ENCODE measurements at places on chromosomes 4 and X.

GRCh38 chrX:153481043-153481442 is 10.7 kb upstream of the HAUS7 start:
- no peak for DNase-seq

DNA sequence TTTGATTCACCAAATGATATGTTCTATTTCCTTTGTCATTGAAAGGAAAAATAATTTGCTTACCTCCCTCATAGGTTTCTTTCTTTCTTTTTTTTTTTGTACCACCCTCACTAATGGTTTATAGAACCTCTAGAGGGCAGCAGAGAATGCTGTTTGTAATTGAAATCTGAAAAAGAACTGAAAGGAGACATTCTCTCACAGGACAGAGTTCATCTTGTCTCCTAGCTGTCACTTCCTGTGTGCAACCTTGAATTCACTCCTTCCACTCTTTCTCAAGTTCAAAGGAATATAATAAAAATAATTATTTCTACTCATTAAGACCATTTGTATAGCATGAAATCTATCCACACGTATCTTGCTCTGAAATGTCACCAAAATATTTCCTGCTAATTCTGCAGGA is 51.0 kb downstream of the GUCY1B1 start:
- DNase-seq, result no peak

DNA sequence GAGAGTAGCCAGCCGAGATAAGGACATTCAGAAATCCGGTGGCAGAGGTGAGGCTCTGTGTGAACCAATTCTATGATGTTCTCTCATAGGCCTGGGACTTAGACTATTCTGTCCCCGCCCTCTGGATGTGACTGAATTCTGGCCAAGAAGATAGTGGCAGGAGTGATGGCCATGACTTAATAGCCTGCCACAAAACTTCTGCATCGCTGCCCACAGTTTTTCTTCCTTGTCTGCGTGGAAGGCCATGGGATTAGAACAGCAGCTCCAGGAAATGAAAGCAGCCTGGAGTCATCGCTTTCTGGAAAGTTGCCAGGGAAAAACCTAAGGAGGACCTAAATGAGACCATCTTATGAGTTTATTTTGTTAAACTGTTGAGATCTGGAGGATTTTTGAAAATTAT is 134.7 kb downstream of the F11 start:
- DNase-seq, result no peak

- no peak for DNase-seq
Measured at GRCh38 chr4:13544606-13545393, 492 bp upstream of the NKX3-2 start.

GRCh38 chr4:5086535-5086934 is 35.3 kb downstream of the STK32B start:
- DNase-seq, result no peak

DNA sequence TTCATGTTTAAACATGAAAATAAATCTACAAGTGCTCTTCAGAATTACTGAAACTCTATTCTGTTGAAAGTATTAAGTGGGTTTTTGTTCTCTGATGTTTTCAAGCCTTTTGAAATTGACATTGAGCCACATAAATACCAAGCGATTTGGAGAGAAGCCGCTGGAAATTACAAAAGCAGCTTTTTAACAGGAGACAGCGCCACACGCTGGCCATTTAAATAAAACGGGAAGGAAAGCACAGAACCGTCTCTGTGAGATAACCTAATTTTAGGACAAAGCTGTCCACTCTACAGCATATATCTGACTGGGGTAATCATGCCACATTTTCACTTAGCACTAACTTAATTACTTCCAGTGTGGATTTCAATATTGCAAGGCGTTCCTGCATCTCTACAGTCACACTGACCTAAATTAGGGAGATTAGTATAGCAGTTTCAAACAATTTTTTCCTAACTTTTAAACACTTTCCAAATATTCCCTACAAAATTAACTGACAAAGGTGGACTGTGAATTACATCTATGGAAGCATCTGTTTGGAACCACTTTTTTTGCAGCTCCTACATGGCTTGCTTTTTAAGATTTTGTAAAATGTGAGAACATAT is 6.8 kb upstream of the ANOS1 start:
- DNase-seq, result no peak

GRCh38 chrX:110509755-110510532 is 151.3 kb downstream of the RTL9 start:
- DNase-seq, result no peak

DNA sequence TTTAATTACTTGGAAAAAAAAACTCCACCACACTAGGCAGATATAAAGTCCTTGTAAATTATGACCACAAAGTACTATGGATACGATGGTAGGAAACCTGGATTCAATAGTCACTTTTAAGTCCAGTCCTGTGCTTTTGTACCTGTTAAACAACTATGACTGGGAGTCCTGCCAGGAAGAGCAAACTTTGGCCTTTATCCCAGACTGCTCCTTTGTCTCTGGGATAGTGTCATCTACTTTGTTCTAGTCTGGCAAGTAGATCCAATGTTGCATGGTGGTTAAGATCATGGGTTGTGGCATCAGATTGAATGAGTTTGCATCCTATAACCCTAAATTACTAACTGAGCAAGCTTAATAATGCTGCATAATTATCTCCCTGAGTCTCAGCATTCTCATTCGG is 175.3 kb upstream of the FGF13 start:
- DNase-seq, result no peak

GRCh38 chr4:3203971-3204431 is 45.0 kb upstream of the MSANTD1 start:
- DNase-seq, result no peak

GRCh38 chrX:42276982-42277690 is 353.8 kb upstream of the CASK start:
- DNase-seq, result no peak

GRCh38 chr4:130336585-130337217 is 1240.7 kb downstream of the C4orf33 start:
- DNase-seq, result no peak

GRCh38 chr4:685679-686412 is 3.1 kb downstream of the SLC49A3 start:
- no peak for DNase-seq

DNA sequence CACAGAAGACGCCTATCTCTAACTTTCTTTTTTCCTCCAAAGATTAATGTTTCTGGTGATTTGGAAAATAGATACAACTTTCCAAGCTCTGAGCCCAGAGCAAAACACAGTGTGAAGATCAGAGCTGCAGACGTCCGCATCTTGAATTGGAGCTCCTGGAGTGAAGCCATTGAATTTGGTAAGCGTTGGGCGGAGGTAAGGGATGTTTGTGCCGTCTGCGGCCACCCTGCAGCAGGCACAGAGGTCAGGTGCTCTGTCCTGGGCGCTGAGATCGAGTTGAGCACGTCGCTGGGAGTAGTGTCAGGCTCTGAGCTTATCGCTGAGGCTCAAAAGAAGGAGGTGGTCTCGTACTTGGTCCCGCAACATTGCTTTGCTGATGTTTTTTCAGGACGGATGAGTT is 31.8 kb downstream of the CSF2RA start:
- DNase-seq, result no peak

DNA sequence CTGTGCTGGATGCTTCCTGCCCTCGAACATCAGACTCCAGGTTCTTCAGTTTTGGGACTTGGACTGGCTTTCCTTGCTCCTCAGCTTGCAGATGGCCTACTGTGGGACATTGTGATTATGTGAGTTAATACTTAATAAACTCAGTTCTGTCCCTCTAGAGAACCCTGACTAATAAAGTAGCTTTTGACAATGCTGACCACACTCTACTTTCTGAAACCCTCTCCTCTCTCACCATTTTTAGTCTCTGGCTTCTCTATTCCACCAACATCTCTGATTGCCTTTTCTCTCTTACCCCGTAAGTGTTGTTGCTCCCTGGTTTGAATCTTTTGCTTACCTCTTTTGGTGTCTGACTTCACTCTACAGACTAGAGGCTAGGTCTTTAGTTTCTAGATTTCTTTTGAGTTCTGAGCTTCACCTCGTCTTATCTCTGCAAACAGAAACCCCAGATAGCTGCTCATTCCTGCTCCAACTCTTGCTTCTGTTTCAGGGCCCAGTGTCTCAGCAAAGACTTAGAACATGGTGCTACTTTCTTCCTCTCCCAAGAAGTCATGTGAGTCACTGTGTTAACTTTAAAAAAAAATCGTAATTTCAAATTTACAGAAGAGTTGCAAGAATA is 11.4 kb downstream of the TMSB4X start:
- no peak for DNase-seq

- no peak for DNase-seq
Measured at GRCh38 chr4:184810720-184811119, 15.0 kb downstream of the ACSL1 start.

DNA sequence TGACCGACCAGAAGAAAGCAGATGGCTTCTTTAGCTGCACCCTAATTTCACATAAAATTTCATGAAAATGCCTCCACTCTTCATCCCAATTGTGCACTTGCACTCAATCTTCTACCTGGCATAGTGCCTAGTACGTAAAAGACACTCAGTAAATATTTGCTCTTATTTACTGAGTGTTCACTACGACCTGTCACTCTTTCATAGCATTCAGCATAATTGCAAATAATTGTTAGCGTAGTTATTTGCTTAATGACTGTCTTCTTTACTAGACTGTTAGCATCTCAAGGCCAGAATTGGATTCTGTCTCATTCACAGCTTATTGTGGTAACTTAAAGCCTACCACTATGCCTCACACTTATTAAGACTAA is 130.2 kb downstream of the ENOX2 start:
- no peak for DNase-seq

- DNase-seq, result no peak
Measured at GRCh38 chr4:37440501-37440900, 196.0 kb downstream of the NWD2 start.

GRCh38 chr4:164212134-164212533 is 541.8 kb upstream of the SMIM31 start:
- DNase-seq, result no peak

DNA sequence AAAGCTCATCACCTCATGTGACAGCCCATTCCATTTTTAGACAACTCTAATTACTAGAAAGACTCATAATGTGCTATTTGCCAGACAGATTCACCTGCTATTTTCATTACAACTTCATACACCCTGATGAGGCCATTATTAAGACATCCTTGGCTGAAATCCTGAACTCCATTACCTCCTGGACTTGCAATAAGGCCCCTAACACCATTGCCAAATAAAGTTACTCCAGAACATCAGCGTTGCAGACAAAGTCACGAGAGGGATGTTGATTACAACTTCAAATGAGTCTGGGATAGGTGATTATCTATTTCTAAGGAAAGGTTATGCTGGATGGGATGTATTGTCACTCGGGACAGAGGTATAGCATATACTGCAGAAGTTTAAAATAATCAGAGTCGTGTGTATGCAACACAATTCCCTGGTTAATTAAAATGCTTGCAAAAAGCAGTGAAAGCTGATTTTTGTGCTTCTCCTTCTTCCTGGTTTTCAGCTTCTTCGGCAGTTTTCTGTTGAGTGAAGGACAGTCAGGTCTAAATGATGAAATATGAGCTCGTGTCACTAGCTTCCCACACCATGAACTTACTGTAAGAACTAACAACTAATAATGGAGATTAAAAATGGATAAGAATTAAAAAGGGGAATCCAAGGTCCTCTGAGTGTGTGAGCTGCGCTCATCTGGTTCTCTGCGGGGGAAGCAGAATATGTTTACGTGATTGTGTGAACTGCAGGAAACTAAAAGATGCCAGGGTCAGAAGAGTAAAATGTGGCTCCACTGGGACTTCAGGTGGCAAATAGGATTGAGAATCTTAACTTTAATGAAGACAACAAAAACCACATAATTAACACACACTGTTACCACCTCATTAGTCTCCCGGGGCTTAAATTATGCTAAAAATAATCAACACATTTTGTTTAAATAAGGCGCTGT is 17.6 kb upstream of the SOD3 start:
- DNase-seq, result no peak

DNA sequence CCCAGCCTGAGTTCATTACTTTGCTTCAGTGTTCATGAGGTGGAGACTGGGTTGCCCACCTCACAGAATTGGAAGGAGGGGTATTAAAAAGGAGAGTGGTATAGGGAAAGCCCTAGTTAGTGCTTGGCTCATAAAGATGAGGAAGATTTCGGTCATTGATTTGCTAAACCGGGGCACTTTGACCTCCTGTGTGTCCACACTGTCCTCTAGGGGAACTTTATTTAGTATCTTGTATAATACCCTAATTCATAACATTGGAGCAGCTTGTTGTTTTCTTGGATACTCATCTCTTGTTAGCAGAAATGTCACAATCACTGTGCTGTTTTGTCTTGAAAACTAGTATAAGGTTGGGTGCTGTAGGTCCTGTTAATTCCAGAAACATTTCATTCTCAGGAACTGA is 49.8 kb downstream of the GYG2 start:
- no peak for DNase-seq

DNA sequence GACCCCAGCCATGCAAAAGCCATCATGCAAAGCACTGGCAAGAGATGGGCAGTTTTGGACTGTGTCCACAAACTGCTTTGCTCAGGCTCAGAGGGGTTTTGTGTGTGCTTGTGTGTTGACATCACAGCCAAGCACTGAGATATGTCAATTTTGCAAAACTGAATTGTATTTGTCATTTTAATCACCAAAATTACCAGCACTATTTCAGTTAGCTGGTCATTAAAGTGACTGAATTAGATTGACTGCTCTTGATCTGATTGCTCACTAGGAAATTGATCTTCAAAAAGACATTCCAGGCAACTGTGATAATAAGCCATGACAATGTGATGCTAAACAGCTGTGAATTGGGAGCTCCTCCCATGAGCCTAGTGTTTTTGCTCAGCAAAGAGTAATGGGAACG is 337.3 kb upstream of the GNPDA2 start:
- no peak for DNase-seq

DNA sequence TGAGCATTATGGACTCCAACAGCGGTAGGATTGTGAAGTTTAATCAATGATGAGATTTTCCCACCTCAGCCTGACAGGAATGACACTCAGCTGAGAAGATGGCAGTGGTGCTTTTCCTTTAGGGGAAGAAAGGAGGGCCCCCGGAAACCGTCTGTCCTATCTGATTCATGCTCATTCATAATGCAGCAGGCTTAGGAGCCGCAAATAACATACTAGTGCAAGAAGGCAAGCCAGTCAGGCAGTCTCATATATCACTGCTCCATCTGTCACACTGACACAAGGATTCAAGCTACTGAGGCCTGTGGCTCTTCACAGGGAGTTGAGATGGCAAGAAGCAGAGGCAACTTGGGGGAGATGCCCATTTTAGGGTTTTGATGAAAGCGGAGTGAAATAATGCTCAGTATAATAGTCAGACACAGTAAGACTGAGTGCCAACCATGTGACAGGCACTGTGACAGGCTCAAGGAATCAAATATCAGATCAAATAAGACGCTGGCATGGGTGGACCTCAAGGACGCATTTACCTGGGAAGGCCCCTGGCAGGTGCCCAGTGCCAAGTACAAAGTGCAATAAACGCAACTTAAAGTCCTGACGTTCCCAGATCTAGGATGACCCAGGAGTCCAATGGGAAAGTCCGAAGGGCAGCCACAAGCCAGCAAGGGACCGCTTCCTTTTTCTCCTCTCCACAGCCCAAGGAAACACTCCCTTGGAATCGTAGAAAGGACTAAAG is 63.4 kb downstream of the FHDC1 start:
- no peak for DNase-seq

GRCh38 chr4:174764105-174764729 is 64.8 kb downstream of the GLRA3 start:
- DNase-seq, result no peak
